ENCODE measurements at places on chromosomes 5 and 9. TPM values are rescaled to one million over a fixed set of nuclear protein-coding genes. Genes with fewer than 3 reads are reported as not detected.

Gene SLC45A2
- total RNA-seq: not detected

GRCh38 chr5:56587381-56588130 lies 227.8 kb upstream of the MAP3K1 start:
- peak; percentile 53 for DNase-seq

GRCh38 chr5:54769072-54769471 lies 216.3 kb downstream of the ESM1 start:
- DNase-seq: no peak

- no peak for DNase-seq
These were observed 47.1 kb downstream of the CAST start for GRCh38 chr5:96709152-96709821.
